Activated naive CD8-positive, alpha-beta T cell treated with anti-CD3 and anti-CD28 coated beads, Interleukin-2, amount 50 U/mL, for 16 hours (primary cell): ENCODE measurements at places on chromosomes 1 and 21.

GRCh38 chr1:233598891-233599541, 14.9 kb upstream of the KCNK1 start:
- DNase-seq = no peak

GRCh38 chr1:6002714-6003501, 10.7 kb upstream of the NPHP4 start:
- DNase-seq = no peak

GRCh38 chr1:206514813-206515387, 7.6 kb downstream of the RASSF5 start:
- no peak for DNase-seq

- no peak for DNase-seq
Measured at GRCh38 chr1:36567601-36568341, 85.1 kb upstream of the CSF3R start.

GRCh38 chr21:37373539-37373938, 7.0 kb downstream of the DYRK1A start:
- no peak for DNase-seq

GRCh38 chr21:27108228-27108627, 141.3 kb upstream of the ADAMTS5 start:
- DNase-seq = no peak

DNA sequence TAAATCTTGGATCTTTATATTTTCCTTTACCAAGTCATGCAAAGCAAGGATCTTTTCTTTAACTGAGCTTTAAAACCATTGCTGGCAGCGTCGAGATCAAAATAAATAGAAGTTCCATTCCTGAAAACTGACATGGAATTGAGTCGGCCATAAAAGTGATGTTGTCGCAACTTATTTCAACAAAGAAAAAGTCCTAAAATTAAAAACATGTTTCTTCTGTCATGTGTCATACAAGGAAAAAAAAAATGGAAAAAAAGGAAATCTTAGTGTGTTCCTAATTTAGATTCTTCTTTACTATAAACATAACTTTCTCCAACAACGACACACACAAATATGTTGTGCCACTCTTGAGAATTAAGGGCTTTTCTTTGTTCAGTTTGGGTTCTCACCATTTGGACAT, 34.9 kb downstream of the GREM2 start:
- no peak for DNase-seq

DNA sequence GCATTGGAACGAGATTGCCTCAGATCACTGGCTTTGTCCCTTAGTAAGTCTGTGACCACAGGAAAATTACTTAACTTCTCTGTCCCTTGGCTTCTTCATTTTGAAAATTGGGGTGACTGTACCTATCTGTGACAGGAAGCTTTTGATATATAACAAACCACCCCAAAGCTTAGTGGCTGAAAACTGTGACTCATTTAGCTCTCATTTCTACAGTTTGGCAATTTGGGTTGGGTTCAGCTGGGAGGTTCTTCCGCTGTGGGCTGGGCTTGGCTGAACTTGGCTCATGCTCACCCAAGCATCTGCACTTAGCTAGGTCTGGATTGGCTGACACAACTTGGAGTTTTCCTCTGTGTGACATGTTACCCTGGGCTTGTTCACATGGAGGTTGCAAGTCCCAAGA, 14.0 kb downstream of the C1orf94 start:
- DNase-seq = no peak

GRCh38 chr1:165907256-165907857, 79.9 kb downstream of the UCK2 start:
- DNase-seq = no peak

DNA sequence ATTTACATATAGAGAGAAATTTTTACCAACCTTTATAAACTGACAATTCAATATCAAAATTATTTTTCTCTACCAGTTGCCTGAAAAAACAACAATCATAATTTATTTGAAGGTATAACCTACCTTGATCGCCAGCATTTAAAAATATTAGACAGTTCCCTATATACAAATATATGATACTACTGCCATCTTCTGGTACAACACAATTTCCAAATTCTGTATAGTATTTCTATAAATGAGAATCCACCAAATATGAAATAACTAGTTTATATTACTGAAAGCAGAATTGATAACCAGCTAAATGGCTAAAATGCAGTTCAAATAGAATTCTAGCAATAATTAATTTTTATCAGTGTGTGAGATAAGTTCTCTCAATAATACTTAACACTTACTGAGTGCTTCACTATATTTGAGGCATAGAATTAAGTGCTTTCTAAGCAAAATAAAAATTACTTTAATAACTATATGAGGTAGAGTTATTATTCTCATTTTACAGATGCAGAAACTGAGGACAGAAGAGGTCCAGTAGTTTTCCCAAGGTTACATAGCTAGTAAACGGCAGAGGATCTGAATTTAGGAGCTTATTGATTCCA, 75.6 kb downstream of the PIGK start:
- DNase-seq = no peak

DNA sequence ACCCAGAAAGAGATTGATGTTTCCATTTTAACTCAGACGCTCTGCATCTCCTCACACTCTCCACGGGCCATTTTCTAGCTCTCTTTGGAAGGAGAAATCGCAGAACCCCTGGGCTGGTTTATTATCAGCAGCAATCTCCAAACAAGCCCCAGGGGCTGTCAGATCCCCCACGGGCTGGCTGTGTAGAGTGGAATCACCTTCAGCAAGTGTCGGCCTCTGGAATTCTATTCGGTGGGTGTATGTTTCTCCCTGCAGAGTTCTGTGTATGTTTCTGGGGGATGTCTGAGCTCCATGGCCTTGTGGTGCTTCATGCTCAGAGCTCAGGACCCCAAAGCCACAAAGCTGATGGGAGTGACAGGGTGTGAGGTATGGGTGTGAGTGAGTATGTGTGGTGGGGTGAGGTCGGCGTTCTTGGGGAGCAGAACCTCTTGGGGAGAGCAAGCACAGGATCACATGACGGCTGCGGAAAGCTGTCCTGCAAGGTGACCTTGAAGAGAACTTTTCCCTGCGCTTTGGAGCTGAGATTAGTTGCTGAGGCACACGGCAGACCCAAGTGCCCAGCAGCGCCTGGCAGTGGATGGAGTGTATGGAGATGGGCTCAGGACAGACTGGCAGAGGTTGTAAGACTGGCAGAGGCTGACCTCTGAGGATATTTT, 489 bp downstream of the ACOT11 start:
- DNase-seq = no peak

DNA sequence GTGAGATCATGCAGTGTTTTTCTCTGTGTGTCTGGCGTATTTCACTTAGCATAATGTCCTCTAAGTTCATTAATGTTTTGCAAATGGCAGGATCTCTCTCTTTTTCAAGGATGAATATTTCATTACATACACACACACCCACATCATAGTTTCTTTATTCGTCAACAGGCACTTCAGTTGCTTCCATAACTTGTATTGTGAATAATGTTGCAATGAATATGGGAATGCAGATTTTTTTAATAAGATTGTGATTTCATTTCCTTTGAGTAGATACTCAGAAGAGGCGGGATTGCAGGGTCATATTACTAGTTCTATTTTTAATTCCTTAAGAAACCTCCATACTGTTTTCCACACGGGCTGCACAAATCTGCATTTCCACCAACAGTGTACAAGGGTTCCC, 134.0 kb downstream of the CLEC20A start:
- DNase-seq = no peak
